ENCODE measurements at places on chromosomes 7 and 10.

GRCh38 chr7:151936207-151936606, 20.0 kb upstream of the GALNTL5 start:
- no peak for DNase-seq

DNA sequence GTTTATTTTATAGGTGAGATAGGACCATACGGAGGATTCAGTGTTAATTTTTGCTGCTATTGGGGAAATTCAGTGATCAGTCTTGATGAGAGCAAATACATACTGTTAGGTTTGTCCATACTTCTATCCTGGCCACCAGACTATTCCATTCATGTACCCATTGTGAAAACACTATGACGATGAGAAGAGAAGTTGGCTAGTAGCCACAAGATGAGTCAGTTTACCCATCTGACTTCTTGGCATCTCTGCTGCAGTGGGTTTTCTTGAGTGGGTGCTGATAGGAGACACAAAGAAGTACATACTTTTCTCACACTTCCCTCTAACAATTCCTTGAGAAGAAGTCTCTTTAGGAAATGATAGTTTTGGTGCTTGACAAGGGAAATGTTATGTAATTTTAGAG, 133.1 kb downstream of the TFPI2 start:
- DNase-seq = no peak

DNA sequence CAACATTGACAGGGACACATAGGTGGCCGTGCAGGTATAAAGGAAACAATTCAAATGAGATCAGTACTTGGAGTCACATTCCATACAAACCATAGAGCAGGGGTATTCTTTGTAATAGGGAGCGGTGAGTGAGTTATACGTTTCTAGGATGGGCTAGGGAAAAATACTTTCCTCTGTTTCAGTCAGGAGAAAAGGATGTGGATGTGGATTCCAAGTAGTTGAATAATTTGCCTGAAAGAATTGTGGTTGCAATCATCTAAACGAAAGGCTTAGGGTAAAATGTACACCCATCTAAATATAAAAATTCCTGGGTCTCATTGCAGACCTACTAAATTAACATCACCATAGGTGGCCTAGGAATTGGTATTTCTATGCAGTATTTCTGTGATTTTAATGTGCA, 270.7 kb upstream of the IGFBP3 start:
- DNase-seq = no peak

DNA sequence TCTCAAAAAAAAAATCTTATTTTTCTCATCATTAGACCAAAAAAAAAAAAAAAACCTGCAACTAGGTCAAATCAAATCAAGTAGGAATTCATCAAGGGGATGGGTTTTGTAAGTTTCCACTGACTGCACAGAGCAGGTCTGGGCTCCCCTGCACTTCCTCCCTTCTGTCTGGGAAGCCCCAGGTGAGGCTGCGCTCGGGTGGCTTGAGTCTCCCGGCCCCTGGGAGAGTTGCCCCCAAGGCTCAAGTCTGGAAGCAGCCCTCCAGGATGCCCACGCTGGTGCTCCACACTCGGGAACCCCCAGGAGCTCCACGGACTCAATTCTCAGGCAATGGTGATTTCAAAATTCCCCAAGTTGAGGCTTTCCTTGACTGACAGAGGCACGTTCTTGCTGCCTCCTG, 41.7 kb upstream of the RBM33 start:
- DNase-seq = no peak

- DNase-seq = no peak
Observed at GRCh38 chr10:112587729-112588128, 140.7 kb downstream of the VTI1A start.

- no peak for DNase-seq
Observed at GRCh38 chr7:81447351-81447952, 322.4 kb downstream of the HGF start.

DNA sequence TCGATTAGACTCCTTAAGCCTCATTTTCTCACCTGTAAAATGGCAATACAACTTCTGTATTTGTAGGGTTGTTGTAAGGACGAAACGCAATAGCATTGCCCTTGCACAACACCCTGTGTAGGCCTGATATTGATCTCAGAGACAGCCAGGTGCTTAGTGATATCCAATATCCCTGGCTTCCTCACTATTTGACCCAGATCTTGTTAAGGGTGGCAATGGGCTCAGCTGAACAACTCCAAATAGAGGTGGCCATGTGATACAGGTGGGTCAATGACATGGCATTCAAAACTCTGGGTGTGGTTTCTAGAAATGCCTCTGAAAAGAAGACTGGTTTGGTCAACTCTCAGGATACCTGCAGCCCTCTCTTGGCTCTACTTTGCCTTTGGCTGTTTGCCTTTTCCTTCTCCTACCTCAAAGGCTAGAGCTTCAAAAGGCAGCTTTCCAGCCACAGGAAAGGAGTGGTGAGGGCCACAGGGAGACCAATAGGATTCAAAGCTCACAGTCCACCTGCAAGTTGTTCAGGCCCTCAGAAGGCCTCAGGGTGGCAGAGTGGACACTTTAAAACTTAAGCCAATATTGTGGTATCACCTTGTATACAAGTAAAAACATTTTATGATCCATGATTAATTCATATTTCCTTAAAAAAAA, 14.9 kb upstream of the GATAD1 start:
- DNase-seq = no peak

DNA sequence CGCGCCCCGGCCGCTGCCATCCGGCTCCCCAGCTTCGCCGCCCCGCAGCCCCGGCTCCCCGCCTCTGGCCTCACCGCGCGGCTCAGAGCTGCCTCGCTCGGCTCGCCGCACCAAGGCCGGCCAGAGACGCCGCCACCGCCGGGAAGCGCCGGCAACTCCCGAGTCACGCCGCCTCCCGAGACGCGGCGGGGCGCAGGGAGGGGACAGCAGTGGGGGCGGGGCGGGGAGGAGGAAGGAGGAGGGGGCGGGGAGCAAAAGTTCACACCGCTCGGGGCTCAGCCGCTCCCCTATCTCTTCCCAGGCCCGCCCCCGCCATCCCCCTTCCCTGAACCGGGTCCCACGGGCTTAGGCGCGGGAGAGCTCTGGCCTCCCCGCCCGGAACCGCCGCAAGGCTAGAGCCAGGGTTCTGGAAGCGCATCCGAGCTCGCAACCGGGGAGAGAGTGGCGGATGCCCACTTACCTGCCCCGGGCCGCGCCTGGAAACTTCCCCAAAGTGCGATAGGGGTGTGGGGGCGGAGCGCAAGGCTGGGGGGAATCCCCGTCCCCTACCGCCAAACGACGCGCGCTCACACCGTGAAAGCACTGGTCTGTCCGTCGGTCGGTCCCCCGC, 1.0 kb downstream of the CHST15 start:
- peak; percentile 21 for DNase-seq

- DNase-seq = no peak
Observed at GRCh38 chr7:52928591-52928990, 106.8 kb upstream of the POM121L12 start.

GRCh38 chr7:94003446-94004023, 620 bp downstream of the BET1 start:
- no peak for DNase-seq

GRCh38 chr10:127872011-127872761, 20.6 kb downstream of the CLRN3 start:
- DNase-seq = no peak

GRCh38 chr7:123666492-123666891, 10.8 kb downstream of the LMOD2 start:
- no peak for DNase-seq

DNA sequence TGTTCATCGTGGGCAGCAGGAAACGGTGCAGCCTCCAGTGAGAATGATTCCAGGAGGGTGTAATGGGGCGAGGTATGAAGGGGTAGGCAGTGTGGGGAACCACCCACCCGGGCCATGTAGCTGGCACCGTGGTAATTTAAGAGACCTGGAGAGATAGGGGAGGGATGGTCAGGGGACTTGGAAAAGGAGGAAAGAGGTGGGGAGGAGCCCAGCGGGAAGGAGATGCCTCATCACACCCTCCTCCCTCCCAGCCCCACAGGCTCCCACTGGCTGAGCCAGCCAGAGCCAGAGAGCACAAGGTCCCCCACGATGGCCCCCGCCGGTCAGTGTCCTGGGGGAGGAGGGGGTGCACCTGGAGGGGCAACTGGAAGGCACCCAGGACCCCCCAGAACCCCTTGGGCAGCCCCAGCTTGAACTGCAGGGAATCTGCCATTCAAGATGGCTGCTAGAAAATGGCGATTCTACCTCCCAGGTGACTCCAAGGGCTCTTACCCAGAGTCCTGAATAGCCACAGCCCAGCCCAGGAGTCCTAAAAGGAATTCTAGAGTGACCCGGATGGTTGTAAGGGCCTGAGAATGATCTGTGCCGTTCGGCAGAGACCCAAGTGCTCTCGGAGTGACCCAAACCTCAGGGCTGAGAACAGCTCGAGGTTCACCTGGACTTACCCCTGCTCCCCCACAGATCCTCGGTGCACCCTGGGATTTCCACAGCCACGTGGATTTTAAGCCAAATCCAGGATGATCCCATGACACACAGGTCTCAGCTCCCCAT, 28.8 kb downstream of the CALML3 start:
- DNase-seq = no peak

- DNase-seq = no peak
Observed at GRCh38 chr7:116859323-116859722, 3.1 kb upstream of the CAPZA2 start.

- no peak for DNase-seq
Observed at GRCh38 chr7:138919216-138919615, 62.0 kb downstream of the KIAA1549 start.

DNA sequence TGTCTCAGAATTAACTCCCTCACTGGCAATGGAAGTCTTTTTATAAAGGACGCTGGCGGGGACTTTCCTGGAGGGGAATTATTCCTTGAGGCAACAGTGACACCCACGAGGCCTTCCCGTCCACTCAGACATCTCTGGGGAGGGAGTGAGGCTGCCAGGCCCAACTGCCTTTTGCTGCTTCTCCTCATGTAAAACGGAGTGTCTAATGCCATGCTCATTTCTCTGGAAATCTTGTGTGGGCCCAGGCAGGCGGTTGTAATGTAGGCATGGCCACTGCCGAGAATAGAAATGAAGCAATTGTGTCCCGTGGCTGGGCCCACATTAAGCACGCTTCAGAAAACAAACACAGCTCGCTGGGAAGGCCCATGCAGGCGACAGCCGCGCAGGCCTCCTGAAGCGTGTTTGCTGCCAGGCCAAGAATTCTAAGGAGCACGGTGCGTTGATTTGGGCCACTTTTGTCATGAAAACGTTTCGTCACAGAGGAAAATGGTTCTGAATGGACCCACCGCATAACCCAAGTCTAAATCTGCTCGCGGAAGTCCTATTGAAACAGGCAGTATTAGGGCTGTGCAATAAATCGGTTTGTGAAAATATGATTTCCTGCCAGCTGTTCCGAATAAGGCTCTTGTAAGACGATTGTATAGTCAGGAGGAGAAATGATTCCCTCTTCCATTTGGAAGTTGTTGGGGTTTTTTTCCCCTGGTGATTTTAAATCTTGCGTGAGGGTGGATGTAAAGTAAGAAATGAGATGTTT, 104.2 kb upstream of the CHST15 start:
- DNase-seq = no peak

GRCh38 chr7:80833289-80834268, 85.3 kb downstream of the SEMA3C start:
- no peak for DNase-seq

DNA sequence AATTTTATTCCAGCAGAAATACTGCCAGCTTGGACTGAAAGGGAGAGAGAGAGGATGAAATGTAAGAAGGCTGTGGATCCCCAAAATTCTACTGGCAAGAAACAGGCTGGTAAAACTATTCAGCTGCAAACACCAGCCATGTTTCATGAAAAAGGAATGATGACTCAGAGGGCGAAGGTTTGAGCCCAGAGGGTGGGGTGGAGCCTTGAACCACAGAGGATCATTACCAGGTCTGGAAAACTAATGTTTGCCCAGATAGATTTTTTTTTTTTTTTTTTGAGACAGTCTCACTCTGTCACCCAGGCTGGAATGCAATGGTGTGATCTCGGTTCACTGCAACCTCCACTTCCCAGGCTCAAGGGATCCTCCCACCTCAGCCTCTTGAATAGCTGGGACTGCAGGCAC, 41.7 kb upstream of the NRF1 start:
- DNase-seq = no peak

DNA sequence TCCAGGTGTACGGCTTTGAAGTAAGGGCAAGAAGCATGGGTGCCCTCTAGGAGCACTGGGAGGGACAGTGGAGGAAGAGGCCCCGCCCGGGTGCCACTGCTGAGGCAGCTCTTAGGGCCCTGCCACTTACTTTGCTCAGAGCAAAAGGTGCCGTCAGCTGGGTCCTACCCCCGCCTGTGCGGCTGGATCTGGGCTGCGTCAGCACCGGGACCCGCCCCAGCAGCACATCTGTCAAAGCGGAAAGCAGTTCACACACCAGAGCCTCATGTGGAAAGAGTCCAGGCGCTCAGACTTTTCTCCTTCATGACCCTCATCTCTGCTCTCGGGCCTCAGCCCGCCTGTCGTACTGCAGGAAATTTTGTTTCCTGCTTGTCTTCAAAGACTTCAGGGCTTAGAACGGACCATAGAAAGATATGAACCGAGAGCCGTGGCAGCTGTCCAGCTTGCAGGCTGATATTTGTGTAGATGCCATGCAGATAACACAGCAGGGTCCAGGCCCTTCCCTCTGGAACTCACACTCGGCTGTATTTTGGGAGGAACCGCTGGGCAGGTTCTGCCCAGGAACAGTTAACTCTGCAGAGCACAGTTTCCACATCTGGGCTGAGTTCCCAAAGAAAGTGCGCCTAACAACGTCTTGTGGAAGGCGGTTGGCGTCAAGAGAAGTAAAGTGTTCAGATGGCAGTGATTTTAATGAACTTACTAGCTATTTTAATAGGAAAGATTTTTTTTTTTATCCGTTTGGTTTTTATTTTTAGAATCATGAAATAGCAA, 44.3 kb upstream of the PRKAR1B start:
- DNase-seq = peak; percentile 45

DNA sequence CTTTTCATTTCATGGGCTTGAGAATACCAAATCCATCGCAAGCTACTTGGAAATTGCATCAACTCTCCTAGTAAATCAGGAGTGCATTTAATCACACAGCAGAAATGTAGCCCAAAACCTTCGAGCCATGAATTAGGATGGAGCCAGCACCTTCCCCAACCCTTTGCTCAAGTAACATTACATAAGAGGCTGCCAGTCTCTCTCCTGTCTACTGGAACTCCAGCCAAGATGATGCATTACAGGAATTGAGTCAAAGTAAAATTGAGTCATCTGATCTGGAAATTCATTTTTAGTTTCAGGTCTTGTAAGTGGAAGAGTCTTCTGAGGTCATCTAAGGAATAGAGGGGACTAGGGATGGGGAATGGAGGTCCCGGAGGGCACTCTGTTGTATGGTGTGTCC, 69.7 kb upstream of the FHIP2A start:
- no peak for DNase-seq

- DNase-seq = no peak
Observed at GRCh38 chr10:91412354-91413087, 2.4 kb downstream of the HECTD2 start.

All from substantia nigra (tissue), 51 donors.